ENCODE measurements at places on chromosomes 5 and 9.

DNA sequence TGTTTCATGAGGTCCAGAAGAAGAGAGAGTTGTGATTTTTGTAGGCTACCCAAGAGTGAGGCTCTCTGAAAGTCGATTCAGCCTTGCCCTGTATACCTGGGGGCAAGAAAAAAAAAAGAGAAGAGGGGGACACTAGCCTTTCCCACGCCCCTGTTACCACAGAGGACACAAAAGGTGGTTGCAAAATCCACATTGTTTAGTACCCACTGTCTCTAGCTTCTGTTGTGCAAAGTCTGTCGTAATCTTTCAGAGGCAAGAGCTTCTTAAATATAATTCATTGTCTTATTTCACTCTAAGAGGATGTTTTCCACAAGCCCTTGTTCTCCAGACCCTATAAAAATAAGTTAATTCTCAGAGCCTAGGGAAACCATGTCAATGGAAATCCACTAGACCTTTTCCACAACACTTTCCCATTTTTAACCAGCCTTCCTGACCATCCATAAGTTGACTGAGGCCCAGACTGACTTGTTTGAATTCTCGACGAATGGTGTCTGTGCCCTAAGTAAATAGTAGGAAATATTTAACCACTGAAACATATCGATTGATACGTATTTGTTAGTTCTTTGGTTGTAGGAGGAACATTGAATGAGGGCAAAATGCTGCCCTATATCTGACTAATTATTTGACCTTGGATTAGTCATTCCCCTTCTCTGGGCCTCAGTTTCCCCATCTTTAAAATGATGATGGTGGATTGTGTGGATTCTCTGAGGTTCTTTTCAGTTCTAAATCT, 182.7 kb downstream of the PAPPA start:
- no peak for DNase-seq

GRCh38 chr9:124044448-124044847, 32.9 kb downstream of the LHX2 start:
- DNase-seq = no peak

DNA sequence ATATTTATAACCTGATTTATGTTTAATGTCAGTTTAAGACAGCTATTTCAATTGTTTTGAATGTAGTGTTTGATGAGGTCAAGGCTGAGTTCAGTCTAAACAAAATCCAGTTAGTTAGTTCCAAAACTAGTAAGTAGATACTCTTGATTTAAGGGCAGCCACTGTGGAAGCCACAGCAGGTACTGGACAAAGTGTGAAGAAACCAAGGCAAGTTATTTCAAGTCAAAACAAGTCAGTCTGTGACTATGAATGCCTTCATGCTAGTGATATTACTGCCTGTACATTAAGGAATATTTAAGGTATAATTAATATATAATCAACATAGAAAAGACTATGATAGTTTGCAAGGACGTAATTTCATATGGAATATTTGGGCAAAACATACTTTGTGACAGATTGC, 362.3 kb downstream of the DMRTA1 start:
- no peak for DNase-seq

DNA sequence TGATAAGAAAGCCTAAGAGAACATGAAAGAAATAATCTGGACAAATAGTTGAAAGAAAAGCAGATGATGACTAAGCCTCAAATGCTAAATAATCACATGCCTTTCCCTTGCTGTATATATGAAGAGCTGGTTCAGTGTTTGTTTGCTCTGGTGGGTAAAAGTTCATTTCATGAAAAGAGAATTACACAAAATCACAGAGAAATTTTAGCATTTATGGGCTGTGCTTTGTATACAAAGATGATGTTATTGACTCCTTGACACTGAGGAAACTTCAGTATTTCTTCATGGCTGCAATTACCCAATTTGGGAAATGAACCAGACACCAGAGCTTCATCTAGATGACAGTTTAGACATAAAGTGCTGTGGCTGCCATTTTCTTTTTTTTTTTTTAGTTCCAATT, 527.2 kb downstream of the NR2F1-AS1 start:
- DNase-seq = no peak

DNA sequence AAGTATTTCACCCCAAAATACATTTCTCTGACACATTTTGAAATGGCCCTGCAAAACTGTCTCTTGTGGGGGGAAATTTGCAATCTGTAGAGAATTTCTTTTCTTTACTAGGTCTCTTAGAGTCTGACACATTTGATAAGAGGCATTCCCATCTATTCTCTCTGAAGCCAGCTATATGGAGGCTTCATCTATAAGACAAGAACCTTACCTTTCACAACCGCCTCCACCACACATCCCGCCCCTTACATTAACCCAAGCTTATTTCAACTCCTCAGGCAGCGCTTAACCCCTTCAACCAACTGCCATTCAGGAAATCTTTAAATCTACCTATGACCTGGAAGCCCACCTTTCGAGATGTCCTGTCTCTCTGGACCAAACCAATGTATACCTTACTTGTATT, 829.5 kb downstream of the TLE4 start:
- DNase-seq = no peak

DNA sequence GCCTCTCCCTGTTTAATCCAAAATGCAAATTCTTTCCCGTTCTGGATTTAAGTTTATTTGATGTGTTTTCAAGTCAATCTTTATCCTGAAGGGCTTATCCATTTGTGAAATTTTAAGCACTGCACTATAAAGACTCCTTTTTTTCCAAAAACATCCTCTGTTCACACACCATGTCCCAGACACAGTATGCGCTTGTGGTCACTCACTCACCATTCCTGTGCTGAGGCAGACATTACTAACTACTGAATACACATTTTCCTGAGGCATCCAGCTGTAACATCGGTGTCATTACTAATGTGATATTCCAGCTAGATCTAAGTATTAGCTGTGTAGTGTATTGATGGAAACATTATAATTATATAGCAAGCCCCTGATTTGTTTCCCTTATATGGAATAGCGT, 298.4 kb downstream of the KCTD16 start:
- no peak for DNase-seq

DNA sequence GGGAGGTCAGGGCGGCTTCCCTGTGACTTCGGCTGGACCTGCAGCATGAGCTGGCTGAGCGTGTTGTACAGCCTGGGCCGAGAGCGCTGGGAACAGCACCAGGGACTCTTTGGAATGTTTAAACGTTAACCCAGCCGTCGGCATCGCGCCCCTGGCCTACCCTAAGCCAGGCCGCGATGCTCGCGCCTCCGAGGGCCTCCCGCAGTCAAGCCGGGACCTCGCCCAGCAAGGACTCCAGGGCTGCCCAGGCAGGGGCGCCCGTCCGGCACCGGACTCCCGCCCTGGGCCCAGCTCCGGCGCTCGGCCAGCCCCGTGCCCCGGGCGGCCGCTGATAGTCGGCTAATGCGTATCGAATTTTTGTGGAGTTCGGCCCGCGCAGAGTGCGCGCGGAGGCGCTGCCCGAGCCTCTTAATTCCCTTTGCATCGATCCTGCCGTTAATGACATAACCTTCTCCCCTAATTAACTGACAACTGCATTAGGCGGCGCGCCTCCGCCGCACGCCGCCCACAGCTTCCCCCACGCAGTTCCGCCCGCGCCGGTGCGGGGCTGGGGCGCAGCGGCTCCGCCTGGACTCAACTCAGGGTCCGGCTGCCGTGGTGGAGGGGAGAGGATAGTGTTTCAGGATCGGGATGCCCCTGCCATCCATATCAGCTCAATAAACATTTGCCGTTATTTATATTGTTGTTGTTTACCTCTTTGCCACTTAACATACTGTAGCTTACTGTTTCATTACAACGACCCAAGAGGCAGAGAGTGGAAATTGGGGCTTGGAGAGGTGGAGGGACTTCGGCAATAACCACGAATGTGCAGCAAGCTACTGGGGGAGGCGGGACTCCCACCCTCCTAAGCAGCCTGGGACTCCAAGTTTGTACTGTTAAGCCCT, 28.8 kb upstream of the CDC23 start:
- peak; percentile 65 for DNase-seq

- DNase-seq = no peak
Measured at GRCh38 chr9:89734600-89735041, 129.8 kb downstream of the GADD45G start.

Data from right forelimb (tissue), 1 donor.